ENCODE measurements at places on chromosomes 5 and 9.

DNA sequence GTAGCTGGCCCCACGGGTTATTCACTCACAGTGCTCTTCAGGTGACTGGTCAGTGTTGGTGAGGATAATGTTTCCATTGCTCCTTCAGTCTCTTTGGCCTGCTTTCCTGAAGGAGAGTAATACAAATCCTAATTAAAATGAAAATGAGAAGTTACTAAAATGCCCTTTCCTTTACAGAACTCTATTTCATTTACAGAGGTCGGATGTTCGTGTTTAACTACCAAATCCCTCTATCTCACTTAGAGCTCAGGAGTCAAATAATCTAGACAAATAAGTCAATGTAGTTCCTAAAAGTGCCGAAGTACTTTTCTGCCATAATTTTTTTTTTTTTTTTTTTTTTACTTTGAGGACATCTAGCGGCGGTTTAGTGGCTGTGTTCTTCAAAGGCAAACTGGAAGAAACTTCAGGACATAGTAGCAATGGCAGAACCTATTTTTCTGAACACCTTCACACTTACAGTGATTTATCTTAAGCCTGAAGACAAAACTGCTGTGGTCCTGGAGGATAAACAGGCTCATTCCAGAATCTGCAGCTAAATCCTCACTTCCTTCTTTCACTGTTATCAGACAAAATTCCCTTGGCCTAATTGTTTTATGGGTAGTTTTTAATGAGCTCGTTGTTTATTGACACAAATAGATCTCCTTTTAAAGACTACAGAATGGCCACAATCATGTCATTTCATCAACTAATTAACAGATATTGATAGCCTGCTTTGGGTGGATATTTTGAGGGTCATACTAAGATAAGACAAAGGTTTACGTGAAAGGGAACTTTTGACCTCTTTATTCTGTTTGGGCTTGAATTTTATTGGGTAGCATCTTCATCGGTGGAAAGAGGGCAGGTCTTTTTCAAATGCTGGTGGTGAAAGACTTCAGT is 207.6 kb upstream of the DMRTA1 start:
- DNase-seq = no peak

DNA sequence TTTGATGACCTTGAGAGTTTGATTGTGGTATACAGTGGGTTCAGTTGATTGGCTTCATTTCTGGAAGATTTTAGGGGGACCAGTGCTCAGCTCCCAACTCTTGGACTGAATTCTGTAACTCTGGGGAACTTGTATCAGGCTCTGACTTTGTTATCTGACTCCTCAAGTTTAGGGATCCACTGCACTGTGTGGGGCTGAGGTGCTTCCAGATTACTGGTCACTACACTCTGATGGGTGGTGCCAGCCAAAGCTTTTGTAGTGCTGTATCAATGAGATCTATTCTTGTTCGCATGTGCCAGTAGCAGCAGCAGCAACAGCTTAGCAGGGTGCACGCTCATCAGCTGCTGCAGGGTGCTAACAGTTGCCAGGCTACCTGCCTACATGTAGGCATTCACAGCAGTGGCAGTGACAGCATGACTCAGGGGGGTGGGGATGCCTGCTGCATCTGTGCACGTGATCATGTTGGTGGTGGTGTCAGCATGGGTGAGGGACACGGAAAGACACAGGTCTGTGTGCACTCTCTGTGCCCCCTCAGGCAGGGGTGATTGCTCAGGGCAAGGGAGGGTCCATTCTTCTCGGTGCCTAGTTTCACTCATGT is 438.8 kb upstream of the SEMA6A start:
- DNase-seq = no peak

DNA sequence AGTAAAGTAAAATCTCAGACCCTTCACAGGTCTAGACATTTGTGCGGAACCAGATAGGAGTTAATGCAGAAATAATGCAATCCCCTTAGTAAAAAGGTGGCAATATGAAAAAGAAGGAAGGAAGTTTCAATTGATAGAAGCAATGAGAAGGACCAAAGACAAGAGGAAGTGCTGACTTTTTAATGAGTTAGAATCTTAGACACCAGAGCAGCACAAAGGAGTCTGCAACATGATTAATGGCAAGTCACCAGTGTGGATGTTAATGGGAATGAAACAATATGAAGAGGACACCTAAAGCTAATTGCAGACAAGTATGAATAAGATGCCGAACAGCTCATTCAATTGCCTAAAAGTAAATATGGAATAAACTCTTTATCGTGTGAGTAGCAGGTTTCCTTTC is 50.9 kb downstream of the MEGF9 start:
- DNase-seq = no peak

GRCh38 chr5:123119334-123119986 is 30.4 kb downstream of the PRDM6 start:
- no peak for DNase-seq

GRCh38 chr9:134568811-134569210 is 72.8 kb upstream of the COL5A1 start:
- DNase-seq = no peak

DNA sequence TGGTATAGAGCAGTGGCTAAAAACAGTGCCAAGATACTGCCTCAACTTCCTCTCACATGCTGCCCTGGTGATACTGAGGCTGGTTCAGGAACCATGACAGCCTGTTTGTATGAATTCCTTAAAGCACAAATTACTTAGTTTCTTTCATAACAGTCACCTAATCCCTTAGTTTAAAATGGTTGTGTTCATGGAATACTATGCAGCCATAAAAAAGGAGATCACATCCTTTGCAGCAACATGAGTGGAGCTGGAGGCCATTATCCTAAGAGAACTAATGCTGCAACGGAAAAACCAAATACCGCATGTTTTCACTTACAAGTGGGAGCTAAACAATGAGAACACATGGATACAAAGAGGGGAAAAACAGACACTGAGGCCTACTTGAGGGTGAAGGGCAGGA is 21.8 kb downstream of the ZFP62 start:
- no peak for DNase-seq

- no peak for DNase-seq
Observed at GRCh38 chr5:125143011-125143410, 396.6 kb upstream of the ZNF608 start.

GRCh38 chr5:172637110-172637580 is 3.9 kb upstream of the NEURL1B start:
- DNase-seq = peak; percentile 61

DNA sequence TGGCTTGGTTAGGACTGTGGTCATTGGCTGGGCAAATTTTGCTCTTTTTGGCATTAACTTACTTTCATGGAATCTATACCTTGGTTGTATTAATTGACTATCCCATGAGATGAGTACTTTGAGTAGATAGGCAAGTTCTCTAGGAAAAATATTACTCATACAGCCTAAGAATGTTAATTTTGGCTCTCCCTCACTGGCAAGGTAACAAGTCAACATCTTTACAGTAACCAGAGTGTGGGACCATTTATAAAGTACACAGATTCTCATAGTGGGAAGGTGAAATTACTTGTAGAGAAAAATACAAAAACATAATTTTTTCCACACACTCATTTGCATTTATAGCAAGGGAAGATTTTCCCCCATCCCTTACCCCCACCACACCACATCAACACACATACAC is 154.6 kb upstream of the ZNF608 start:
- DNase-seq = no peak

- no peak for DNase-seq
Observed at GRCh38 chr5:61298580-61298979, 33.5 kb upstream of the ZSWIM6 start.

GRCh38 chr5:88830567-88830966 is 52.4 kb downstream of the MEF2C start:
- DNase-seq = no peak

GRCh38 chr5:122896598-122897282 is 51.3 kb downstream of the SNX24 start:
- no peak for DNase-seq

GRCh38 chr5:177496727-177497291 is 595 bp downstream of the PDLIM7 start:
- peak; percentile 83 for DNase-seq

DNA sequence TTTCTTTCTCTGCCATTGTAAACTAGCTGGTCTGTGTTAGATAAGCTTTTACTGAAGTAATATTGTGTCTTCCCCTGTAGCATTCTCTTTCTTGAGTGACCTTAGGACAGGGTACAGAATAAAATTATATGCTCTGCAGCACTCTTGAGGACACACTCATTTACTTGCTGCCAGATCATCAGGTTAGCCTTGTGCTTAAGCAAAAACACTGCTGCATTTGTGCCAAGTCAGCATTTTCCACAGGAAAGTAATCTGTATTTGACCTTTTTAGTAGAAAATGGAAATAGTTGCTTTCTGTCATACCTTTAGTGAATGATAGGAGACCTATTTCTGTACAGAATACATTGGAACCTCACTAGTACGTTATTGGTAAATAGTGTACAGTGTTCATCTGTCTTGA is 54.2 kb downstream of the LMNB1 start:
- DNase-seq = no peak

DNA sequence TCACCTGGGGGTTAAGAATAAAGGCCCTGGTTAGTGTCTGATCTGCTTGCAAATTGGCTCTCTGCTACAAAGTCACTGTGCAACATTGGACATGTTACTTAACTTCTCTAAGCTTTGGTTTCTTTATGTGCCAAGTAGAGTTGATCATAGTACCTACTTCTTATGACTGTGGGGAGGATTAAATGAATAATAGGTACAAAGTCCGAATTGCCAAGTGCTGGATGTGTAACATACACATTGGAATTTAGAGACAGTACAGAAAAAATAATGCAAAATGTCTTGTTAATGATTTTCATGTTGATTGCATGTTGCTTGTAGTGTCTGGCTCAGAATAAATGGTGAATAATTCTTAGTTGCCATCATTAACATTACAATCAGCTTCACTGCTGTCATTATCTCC is 2.2 kb downstream of the DOCK8 start:
- no peak for DNase-seq

Measured in Right ventricle myocardium superior (tissue), 1 donor.